ENCODE measurements at places on chromosomes 7 and 10.
A peak's percentile ranks its signal among the peaks of the same experiment; 100 is the strongest.

- no peak for DNase-seq
Observed at GRCh38 chr7:32140210-32140939, 70.2 kb upstream of the PDE1C start.

- no peak for DNase-seq
Observed at GRCh38 chr7:136870866-136871487, 2.5 kb downstream of the CHRM2 start.

GRCh38 chr10:97542169-97543024 lies 30.2 kb upstream of the ANKRD2 start:
- DNase-seq = peak; percentile 15

- no peak for DNase-seq
Observed at GRCh38 chr7:20784388-20785156, 2.1 kb downstream of the SP8 start.

GRCh38 chr10:69123306-69123746 lies 652 bp upstream of the VPS26A start:
- no peak for DNase-seq

DNA sequence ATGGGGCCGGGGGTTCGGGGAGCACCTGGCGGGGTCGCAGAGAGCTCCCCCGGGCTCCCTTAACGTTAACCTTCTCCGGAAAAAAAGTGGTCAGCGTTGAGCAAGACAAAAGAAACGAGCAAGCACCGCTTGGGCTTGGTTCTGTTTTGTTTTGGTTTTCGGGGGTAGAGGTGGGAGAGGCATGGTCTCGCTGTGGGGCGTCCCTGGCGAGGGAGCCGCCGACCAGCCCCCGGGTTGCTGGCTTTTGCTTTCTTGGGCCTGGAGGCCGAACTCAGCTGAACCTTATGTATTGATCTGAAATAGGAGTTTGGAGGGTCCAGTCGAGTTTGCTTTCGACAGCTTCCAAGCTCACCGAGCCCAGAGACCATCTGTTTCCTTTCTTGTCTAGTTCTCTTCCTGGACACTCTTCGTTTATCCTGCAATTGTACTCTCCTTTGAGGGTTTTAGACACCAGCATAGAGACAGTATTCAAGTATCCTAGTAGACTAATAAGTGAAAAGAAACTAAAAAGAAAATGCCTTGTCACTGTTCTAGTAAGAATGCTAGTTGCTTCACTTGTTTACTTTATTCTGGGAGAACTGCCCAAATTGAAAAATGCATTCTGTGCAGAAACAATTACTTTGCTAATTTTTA lies 980 bp downstream of the FHIP2A start:
- DNase-seq = no peak

DNA sequence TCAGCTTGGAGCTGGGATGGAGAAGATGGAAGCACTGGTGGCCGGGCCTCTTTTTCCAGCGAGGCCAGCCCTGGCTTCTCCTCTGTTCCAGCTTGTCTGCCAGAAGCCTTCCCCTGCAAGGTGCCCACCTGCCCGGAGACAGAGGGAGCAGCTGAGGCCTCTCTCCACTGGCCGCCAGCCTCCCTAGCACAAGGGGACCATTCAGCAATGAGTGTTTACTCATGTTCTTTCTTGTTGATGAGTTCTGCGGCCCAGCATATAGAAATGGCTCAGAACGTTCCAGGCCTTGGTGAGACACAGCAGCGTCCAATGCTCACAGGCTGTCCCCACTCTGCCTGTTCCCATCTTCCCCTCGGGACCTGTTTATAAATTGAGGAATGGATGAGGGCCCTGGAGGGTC lies 47.3 kb downstream of the CHST3 start:
- no peak for DNase-seq

GRCh38 chr10:89783406-89783805 lies 82.0 kb downstream of the KIF20B start:
- DNase-seq = no peak

DNA sequence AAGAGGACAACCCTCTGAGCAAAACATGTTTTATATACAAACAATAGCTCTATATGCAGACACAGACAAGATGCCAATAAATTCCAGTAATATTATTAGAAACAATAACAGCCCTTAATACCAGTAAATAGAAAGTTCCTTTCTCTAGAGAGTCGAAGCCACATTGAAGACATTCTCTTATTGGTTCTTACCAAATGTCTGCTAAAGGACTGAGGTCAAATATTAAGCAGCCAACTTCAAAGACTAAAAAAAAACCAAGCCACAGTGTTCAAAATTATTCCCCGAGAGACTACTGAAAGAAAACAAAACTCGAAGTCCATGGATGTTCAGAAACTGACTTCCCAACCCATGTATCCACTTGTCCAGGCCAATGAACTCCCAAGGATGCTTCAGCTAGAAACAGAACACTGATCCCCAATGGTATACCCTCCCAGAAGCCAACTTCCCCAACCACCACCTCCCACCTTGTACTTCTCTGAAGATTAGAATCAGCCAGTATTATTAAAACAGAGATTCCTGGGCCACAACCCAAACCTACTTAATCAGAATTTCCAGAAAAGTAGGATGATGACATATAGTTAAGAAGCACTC lies 51.9 kb downstream of the FAM13C start:
- no peak for DNase-seq

DNA sequence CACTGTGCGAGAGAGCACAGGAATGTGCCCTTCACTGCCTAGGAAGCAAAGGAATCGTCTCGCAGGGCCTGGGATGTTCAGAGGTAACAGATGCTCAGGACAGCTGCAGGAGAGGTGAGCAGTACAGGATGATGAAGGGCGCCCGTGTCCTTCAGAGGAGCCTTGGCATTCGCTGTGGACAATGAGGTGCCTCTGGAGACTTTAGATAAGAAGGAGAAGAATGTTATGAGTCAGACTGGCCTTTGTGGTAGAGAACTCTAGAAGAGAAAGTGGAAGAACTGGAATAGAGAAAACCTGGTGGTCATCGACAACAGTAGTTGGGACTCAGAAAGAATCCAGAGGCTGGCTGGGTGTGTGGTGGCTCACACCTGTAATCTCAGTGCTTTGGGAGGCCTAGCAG lies 64.4 kb upstream of the LEP start:
- DNase-seq = no peak

DNA sequence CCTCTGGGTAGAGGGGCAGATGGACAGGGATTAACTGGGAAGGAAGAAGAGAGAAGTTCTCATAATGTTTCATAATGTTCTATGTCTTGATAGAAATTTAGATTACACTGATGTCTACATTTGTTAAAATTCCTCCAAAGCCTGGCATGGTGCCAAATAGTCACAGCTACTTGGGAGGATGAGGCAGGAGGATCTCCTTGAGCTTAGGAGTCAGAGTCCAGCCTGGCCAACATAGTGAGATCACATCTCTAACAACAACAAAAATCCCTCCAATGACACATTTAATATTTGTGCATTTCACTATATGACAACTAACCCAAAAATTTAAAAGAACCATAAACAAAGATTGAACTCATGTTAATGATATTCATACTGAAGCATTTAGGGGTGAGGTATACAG lies 33.0 kb upstream of the PPP1R3C start:
- no peak for DNase-seq

DNA sequence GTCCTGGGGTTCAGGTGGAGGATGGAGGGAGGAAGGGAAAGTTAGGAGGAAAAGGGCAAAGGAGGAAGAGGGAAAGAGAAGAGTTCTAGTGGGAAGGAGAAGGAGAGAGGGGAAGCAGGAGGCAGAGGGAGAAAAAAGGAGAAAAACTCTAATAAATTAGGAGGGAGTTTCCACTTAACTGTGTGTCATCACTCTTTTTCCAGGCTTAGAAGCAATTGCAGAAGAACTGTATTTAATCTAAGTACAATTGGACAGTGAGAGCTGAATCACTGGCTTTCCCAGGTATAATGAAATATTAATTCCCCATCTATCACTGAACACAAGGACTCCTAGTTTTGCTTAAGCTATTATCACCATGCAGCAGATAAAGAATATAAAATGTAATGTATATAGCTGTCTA lies 76.8 kb downstream of the CREB3L2 start:
- DNase-seq = no peak

GRCh38 chr10:70584366-70584765 lies 18.2 kb downstream of the PRF1 start:
- no peak for DNase-seq

- no peak for DNase-seq
Observed at GRCh38 chr10:107133656-107134055, 30.9 kb downstream of the SORCS1 start.

DNA sequence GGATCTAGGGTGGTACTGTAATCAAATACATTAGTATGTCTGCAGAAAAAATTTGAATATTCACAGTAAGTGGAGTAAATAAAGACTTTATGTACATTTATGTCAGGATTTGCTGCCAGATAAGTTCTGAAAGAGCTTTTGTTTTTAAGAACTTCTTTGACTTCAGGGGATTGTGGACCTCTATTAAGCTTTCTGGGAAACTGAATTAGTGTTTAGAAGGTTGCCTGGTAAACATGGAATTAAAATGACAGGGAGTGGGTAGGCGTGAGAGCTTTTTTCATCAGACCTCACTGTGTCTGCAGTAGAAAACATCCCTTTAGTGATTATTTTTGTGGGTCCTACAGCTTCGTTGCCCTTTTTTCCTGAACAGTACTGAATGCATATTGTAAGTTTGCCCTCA lies 15.7 kb downstream of the SDHAF3 start:
- no peak for DNase-seq

GRCh38 chr10:79397051-79397450 lies 48.4 kb downstream of the ZCCHC24 start:
- no peak for DNase-seq

GRCh38 chr7:31569528-31569927 lies 55.6 kb downstream of the ITPRID1 start:
- DNase-seq = no peak

DNA sequence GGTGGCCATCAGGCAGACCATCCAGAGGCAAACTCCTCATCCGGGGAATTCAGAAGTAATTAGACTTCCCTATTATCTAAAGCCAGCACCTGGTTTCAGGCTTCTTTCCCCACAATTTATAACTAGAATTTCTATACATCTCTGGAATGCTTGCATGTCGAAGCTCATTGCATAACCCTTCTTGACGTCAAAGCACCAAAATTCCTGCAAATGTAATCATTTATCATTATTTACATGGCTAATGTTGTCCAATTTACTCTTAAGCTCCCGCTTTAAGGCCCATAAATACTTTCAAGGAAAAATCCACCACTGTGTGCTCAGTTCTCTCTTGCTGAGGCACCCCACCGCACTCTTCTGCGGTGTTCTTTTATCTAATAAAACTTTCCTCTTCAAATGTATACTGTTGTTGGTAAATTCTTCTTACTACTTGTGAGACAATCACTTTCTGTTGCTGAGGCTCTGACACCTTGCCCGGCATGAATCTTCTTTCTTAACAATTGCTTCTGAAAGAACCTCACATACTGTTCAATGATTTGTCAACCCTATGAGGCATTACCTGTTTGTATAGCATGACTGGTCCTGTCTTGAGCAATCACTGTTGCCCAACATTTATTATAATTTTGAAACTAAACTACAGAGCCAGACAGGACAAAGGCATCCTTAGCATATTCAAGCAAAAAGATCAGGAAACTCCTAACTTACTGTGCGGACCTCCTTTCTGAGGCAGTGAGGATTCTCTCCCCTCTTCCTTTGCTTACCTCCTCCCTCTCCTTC lies 17.4 kb upstream of the GPR141 start:
- DNase-seq = no peak

DNA sequence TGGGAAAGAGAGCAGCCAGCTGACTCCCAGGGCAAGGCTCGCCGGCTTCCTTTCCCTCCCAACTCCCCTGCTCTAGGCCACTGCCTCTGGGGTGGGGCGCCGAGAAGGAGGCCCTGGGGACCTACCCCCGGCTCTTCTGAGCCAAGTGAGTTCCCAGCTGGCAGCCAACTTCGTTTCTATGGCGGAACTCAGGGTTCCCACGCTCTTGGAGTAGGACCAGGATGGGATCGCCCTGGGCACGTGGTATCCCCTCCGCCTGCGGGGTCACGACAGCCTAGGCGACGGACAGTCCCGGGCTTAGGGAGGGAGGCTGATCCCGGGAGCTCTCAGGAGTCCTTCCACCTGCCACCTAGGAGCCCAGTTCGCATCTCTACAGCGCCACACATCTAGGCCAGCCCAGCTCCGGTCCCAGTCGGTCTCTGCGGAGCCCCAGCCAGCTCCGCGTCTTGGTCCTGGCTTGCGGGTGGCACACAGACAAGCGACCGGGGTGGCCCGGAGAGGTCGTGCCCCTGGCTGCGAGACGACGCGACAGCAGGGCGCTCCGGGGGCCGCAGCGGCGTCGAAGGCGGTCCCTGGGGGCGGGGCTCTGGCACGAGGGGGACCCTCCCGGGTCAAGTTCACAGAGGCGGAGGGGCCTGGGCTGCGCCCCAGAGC lies 20.5 kb upstream of the GATA3 start:
- no peak for DNase-seq

GRCh38 chr10:91556691-91557566 lies 75.9 kb downstream of the PPP1R3C start:
- DNase-seq = no peak

GRCh38 chr10:77186936-77187335 lies 450.7 kb downstream of the KCNMA1 start:
- DNase-seq = no peak

GRCh38 chr10:43156590-43157341 lies 18.5 kb downstream of the CSGALNACT2 start:
- no peak for DNase-seq

DNA sequence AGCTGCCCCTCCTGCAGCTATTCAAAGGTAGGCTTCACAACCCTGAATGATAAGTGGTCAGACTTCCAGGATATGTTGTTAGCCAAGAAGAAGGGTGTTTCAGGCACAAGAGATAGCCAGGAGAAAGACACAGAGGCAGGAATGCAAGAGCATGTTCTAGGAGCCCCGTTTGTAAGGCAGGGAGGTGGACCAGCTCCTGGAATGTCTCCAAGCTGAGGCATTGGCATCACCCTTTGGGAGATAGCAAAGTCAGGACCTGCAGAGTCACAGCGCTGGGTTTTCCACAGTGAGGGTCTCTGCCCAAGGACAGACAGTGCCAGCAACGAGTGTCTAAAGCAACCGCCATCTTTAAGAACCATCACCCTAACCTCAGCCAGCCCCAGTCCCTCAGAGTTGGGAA lies 484.5 kb upstream of the ZMIZ1 start:
- DNase-seq = no peak

DNA sequence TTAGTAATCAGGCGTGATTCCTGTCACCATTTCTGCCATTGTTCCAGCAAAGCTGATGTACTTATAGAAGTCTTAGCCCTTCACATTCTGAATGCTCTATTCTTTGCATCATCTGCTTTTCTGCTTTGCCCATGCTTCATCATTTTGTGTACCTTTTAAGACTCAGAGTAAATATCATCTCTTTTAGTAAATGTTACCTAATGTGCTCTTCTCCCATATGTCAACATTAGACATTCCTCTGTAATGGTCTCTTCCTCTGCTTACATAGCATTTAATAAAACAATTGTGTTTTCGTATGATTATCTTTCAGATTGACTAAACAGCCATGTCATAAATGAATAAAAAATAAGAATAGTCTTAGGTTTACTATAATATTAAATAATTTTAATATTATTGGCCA lies 719.6 kb upstream of the GRM3 start:
- no peak for DNase-seq

DNA sequence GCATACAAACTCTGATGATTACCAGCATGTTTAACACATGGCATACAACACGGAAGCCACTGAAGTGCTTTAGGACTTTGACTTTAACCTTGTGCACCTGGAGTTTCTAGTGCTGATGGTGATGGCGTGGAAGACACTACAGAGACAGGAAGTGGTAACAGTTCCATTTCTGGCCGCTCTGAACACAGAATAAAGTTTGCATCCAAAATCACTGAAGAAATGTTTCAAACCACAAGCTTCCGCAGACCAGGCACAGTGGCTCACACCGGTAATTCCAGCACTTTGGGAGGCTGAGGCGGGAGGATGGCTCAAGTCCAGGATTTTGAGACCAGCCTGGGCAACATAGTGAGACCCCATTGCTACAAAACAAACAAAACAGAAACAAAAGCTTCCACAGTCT lies 40.3 kb upstream of the TNPO3 start:
- no peak for DNase-seq

Measured in stimulated activated CD8-positive, alpha-beta memory T cell treated with anti-CD3 and anti-CD28 coated beads, Interleukin-12 subunit alpha, Interleukin-12 subunit beta, amount 100 ng/mL, for 4 hours (primary cell).